ENCODE measurements at places on chromosomes 1 and 21.

- DNase-seq, result no peak
Observed at GRCh38 chr1:192516776-192517297, 58.7 kb upstream of the RGS1 start.

- no peak for DNase-seq
Observed at GRCh38 chr1:8533907-8534306, 216.0 kb downstream of the SLC45A1 start.

GRCh38 chr1:13543451-13544220, 29.8 kb upstream of the LRRC38 start:
- peak; percentile 79 for DNase-seq

- no peak for DNase-seq
Observed at GRCh38 chr1:14964711-14965055, 188.9 kb upstream of the TMEM51 start.

DNA sequence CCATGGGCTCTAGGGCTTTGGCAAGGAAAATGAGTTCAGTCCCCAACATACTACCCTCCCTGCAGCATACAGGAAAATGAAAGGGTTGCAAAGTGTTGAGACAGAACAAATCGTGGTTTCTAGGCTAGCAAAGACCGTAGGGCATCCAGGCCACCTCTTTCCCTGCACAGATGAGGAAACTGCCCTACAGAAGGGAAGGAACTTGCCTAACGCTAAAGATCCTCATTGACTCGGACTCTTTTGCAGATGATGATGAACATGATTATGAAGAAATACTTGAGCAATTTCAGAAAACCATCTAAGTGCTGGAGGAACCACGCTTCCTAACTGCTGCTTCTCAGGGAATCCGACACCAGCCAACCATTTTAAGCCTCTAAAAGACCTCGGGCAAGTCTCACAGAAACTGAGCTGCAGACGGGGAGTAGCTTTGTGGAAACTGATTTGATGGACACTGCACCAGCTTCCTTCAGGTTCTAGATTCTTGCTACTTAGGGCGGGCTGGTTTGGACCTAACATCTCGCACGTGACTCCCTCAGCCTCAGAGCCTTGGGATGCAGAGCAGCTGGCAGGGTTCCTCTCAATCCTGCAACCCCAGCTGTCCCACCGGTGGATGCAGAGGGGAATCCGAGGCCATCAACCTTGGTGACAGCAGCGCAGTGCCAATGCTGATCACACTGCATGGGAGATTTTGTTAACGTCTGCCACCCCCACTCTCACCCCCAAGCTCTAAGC, 13.4 kb downstream of the THEMIS2 start:
- no peak for DNase-seq

GRCh38 chr1:185398022-185398421, 81.0 kb upstream of the IVNS1ABP start:
- DNase-seq, result no peak

GRCh38 chr1:235859789-235860188, 6.9 kb downstream of the LYST start:
- DNase-seq, result no peak

GRCh38 chr1:245622332-245623014, 467.7 kb downstream of the KIF26B start:
- no peak for DNase-seq

- DNase-seq, result no peak
Observed at GRCh38 chr1:88998716-88999115, 6.3 kb upstream of the KYAT3 start.

GRCh38 chr1:226066415-226067078, 4.0 kb downstream of the H3-3A start:
- DNase-seq, result no peak

GRCh38 chr1:165897326-165898303, 70.2 kb downstream of the UCK2 start:
- no peak for DNase-seq
